A549 treated with ZK216348 at 1 μM for 4 hours (cell line): ENCODE measurements at places on chromosomes 4 and X. TPM values are rescaled to one million over a fixed set of nuclear protein-coding genes. Genes with fewer than 3 reads are reported as not detected.

The MEPE gene
- total RNA-seq, result not detected in 5 replicates

The ZNF630 gene
- total RNA-seq, result 0.15 to 0.55 TPM (median 0.26 TPM) in 5 replicates

The GABRA4 gene
- not detected in 5 replicates for total RNA-seq

The ZRSR2 gene
- 9.2 to 18.7 TPM (median 10.7 TPM) in 5 replicates for total RNA-seq

The MAGEC2 gene
- total RNA-seq, result not detected in 5 replicates

The IL15 gene
- 5.9 to 16.3 TPM (median 14.6 TPM) in 5 replicates for total RNA-seq

The FGF2 gene
- total RNA-seq, result 31.4 to 66.8 TPM (median 53.5 TPM) in 5 replicates

The DCTD gene
- total RNA-seq, result 69.6 to 80.1 TPM (median 73.0 TPM) in 5 replicates

The SOD3 gene
- not detected in 5 replicates for total RNA-seq

The MCF2 gene
- total RNA-seq, result not detected in 5 replicates

The MAGEH1 gene
- 5.9 to 7.2 TPM (median 6.7 TPM) in 5 replicates for total RNA-seq

The CFAP47 gene
- not detected in 5 replicates for total RNA-seq

The CXCL3 gene
- 4.4 to 8.3 TPM (median 4.5 TPM) in 5 replicates for total RNA-seq

The ABLIM2 gene
- total RNA-seq, result 2.7 to 4.6 TPM (median 3.7 TPM) in 5 replicates

The PPBP gene
- total RNA-seq, result not detected in 5 replicates

The EDNRA gene
- total RNA-seq, result 0.31 to 1.1 TPM (median 0.36 TPM) in 5 replicates

The TLR10 gene
- total RNA-seq, result 0.06 TPM in 1 of 5 replicates, not detected in the others

The XG gene
- not detected in 5 replicates for total RNA-seq

The PPEF2 gene
- not detected in 5 replicates for total RNA-seq

The BANK1 gene
- 0.65 to 1.0 TPM (median 0.73 TPM) in 5 replicates for total RNA-seq

The DDIT4L gene
- 0.32 to 0.57 TPM (median 0.35 TPM) in 5 replicates for total RNA-seq

The STOX2 gene
- total RNA-seq, result 1.5 to 3.9 TPM (median 2.8 TPM) in 5 replicates

The FGF13 gene
- total RNA-seq, result not detected in 5 replicates

The RAB9B gene
- total RNA-seq, result 0.04 TPM in 1 of 5 replicates, not detected in the others

The H2BW2 gene
- total RNA-seq, result not detected in 5 replicates

The LONRF3 gene
- 2.5 to 4.8 TPM (median 3.4 TPM) in 5 replicates for total RNA-seq

The SLC6A14 gene
- total RNA-seq, result not detected in 5 replicates

The AMTN gene
- total RNA-seq, result not detected in 5 replicates

The DGKK gene
- not detected in 5 replicates for total RNA-seq

The LRP2BP gene
- 0.05 to 0.28 TPM (median 0.17 TPM) in 4 of 5 replicates, not detected in the other for total RNA-seq

The HSFX3 gene
- not detected in 5 replicates for total RNA-seq

The FAAH2 gene
- total RNA-seq, result 0.18 to 0.36 TPM in 2 of 5 replicates, not detected in the others
